T-helper 1 cell treated with Interleukin-12 subunit alpha and Interleukin-12 subunit beta and Interleukin-4 antibody, amounts not matched to agents 30 ng/mL and 1 ng/mL, for 36 hours (primary cell): ENCODE measurements at places on chromosomes 5 and 9. TPM values are rescaled to one million over a fixed set of nuclear protein-coding genes. Genes with fewer than 3 reads are reported as not detected.

HMCN2 gene
- total RNA-seq = not detected in 2 replicates

KCNT1 gene
- not detected in 2 replicates for total RNA-seq

CSF1R gene
- 0.15 and 0.59 TPM in 2 replicates for total RNA-seq

EQTN gene
- not detected in 2 replicates for total RNA-seq

PCDHB4 gene
- total RNA-seq = not detected in 2 replicates

IFNA8 gene
- not detected in 2 replicates for total RNA-seq

ODF2 gene
- total RNA-seq = 43.4 and 47.0 TPM in 2 replicates

ZNF618 gene
- 0.02 and 0.10 TPM in 2 replicates for total RNA-seq

PCDHA1 gene
- total RNA-seq = not detected in 2 replicates

S1PR3 gene
- 0.22 and 0.32 TPM in 2 replicates for total RNA-seq

SLC34A1 gene
- 0.32 TPM in 1 of 2 replicates, not detected in the other for total RNA-seq

LRRC70 gene
- total RNA-seq = 0.63 and 1.1 TPM in 2 replicates

ALDOB gene
- not detected in 2 replicates for total RNA-seq

NXNL2 gene
- not detected in 2 replicates for total RNA-seq

DOCK2 gene
- 333 and 346 TPM in 2 replicates for total RNA-seq

GARIN3 gene
- not detected in 2 replicates for total RNA-seq

CDC37L1 gene
- 12.4 and 13.9 TPM in 2 replicates for total RNA-seq

PRDM9 gene
- total RNA-seq = not detected in 2 replicates

IFNB1 gene
- not detected in 2 replicates for total RNA-seq

PCDHA9 gene
- total RNA-seq = not detected in 2 replicates

IL9 gene
- 0.51 and 1.3 TPM in 2 replicates for total RNA-seq

LHX6 gene
- not detected in 2 replicates for total RNA-seq

IL7R gene
- 332 and 345 TPM in 2 replicates for total RNA-seq

SOHLH1 gene
- not detected in 2 replicates for total RNA-seq

AK1 gene
- 58.5 and 60.2 TPM in 2 replicates for total RNA-seq

SEMA5A gene
- total RNA-seq = 0.05 and 0.44 TPM in 2 replicates

TAL2 gene
- total RNA-seq = not detected in 2 replicates

ADAMTS13 gene
- 1.7 and 2.5 TPM in 2 replicates for total RNA-seq

ZNF608 gene
- 0.29 and 0.32 TPM in 2 replicates for total RNA-seq

SEMA6A gene
- total RNA-seq = 0.15 and 0.29 TPM in 2 replicates

TOR1A gene
- total RNA-seq = 59.7 and 63.5 TPM in 2 replicates

NEUROG1 gene
- total RNA-seq = not detected in 2 replicates

SH3GL2 gene
- total RNA-seq = not detected in 2 replicates

PCDHGB3 gene
- 0.88 and 1.3 TPM in 2 replicates for total RNA-seq

LHX2 gene
- total RNA-seq = not detected in 2 replicates

KLHL3 gene
- 3.8 TPM in 2 replicates for total RNA-seq

IER5L gene
- 3.3 and 3.4 TPM in 2 replicates for total RNA-seq

PAPPA gene
- not detected in 2 replicates for total RNA-seq

CENPH gene
- total RNA-seq = 18.5 and 19.6 TPM in 2 replicates

CDKN2A gene
- 22.9 and 23.3 TPM in 2 replicates for total RNA-seq

FOXD4 gene
- total RNA-seq = 0.20 TPM in 1 of 2 replicates, not detected in the other
